Urinary bladder (tissue), 4 donors: ENCODE measurements at places on chromosomes 6 and 20. TPM values are rescaled to one million over a fixed set of nuclear protein-coding genes. Genes with fewer than 3 reads are reported as not detected.

The HDGFL1 gene
- total RNA-seq: not detected

GRCh38 chr6:105492706-105493673 lies 90.1 kb upstream of the PREP start:
- no peak for DNase-seq

DNA sequence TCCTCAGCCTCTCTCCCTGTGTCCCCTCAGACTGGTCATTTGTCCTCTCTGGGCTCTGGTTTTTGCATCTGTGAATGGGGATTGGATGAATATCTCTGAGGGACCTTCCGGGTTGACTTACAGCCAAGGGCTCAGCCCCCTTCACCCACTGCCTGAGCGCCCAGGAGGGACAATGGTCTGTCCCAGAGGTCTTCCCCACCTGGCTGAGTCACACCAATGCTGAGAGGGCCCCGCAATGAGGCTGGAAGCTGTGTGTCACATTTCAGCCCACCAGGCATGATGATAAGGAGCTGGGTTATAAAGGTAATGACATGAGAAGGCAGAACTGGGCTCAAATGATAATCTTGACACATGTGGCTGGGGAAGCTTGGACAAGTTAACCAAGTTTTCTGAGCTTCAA lies 70.5 kb downstream of the TOX2 start:
- DNase-seq: no peak

GRCh38 chr6:69988458-69989126 lies 122.2 kb downstream of the COL19A1 start:
- no peak for DNase-seq

DNA sequence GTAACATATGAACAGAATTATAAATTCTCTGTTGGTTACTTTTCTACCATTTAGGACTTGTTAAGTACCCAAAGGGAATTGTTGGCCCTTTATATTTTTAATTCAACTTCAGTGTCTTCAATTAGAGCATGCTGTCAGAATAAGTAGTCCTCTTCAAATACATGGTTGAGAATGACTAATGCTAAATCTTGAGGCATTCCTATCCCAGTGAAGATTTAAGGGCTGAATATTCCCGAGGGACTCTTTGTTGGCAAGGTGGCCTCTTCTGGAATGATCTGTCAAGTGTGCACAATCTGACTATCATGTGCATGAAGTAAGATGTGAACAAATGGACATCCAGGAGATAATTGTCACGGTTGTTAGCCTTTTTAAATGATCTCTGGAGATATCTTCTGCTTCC lies 421.7 kb downstream of the BMP2 start:
- no peak for DNase-seq

- no peak for DNase-seq
Observed at GRCh38 chr6:147507162-147508041, 1.1 kb upstream of the SAMD5 start.

GRCh38 chr6:105487040-105487790 lies 84.3 kb upstream of the PREP start:
- DNase-seq: no peak

The SLC22A2 gene
- total RNA-seq: not detected

GRCh38 chr6:132750455-132751248 lies 7.1 kb downstream of the VNN2 start:
- DNase-seq: no peak

The GABRR1 gene
- total RNA-seq: not detected

DNA sequence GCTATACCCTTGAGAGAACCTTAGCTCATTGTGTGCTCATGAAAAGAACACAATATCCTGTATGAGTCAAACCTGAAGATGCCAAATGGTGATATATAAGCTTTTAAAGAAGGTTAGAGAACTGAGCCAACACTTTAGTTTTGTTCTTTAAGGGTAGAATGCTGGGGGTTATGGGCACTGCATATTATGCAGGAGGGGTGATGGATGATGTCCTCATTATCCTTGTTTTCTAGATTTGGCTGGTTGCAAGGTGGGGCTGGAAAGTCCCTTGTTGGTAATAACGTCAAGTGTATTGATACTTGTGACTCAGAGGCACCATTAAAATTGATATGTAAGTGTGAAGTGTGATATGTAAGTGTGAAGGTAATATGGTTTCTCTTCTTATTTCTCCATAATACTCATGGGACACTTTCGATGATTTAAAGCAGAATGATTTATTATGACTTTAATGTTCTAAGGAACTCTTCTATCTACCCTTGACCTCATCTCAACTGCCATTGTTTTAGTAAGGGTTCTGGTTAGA lies 113.7 kb upstream of the DTNBP1 start:
- no peak for DNase-seq

The C20orf141 gene
- total RNA-seq: not detected

DNA sequence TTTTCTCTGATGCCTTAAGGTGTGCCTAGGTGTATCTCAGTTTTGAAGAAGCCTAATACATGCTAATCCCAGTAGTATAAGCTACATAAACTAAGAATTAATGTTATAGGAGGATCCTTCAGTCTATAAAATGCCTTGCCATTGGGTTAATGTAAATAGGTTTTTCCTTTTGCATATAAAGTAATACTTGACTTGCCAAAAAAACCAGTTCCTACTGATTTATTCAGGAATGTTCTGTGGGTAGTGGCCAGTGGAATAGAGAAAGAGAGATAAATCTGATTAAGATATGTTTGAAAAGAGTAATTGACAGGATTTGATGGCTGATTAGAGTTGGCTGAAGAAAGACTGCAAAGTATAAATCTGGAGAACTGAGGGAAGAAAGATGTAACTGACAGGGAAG lies 273.4 kb downstream of the ZFAND3 start:
- DNase-seq: no peak

- no peak for DNase-seq
Observed at GRCh38 chr6:106000935-106001334, 85.2 kb upstream of the PRDM1 start.

DNA sequence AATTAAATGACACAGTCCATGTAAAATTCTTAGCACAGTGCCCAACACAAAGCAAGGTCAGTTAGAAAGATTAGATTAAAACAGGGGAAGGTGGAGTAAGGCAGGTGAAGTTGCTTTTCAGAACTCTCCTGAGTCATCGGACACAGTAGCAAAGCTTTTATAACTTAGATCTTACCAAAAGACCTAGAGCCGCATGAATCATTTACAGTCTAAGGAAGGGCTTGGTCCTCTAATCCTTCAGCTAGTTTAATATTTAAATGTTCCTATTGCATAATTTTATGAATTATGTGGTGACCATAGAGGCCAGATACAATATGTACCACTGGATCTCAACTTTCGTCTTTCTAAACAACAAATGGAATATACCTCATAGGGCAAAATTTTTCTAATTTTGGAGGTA lies 202.1 kb upstream of the SNX9 start:
- no peak for DNase-seq

DNA sequence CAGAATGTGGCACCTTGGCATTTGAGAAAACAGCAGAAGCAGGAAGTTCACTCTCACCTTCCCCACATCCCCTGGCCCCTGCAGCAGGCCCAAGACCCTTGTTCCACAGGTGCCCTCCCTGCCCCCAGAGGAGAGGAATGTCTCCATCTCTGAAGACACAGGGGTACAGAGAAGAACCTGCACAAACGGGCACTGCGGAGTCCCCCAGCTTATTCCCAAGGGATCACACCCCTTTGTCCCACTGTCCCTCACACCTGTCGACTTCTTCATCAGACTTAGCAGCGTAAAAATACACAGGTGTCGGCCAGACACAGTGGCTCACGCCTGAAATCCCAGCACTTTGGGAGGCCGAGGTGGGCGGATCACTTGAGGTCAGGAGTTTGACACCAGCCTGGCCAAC lies 42.9 kb upstream of the TMEM181 start:
- DNase-seq: no peak

GRCh38 chr6:169287675-169288074 lies 34.0 kb upstream of the THBS2 start:
- no peak for DNase-seq

The GNMT gene
- total RNA-seq: 0.42 TPM

The BFSP1 gene
- total RNA-seq: 3.3 TPM

DNA sequence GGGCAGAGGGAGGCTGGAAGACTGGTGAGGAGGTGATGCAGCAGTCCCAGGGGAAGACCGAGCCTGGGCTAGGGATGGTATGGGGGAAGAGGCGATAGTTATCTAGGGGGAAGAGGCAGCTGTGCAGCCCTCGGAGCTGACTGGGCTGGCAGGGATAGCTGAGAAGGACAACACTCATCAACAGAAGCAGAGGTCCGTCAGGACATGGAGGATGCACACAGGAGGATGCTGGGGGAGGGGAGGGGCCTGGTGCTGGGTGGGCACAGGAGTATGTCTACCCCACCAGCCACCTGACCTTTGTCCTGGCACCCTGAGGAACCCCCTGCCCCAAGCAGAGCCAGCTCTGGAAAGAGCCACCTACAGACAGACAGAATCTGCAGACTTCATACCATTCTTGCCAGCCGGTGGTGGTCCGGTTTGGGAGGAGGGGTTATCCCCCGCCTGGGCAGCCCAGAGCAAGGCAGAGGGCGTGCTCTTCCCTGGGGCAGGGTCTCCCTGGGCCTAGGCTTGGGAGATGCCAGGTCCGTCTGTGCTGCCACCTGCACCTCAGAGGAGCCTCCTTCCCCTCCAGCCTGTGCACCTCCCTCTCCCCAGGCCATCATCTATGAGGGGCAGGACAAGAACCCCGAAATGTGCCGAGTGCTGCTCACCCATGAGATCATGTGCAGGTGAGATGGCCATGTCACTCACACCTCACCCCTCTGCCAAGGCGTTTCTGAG lies 14.9 kb downstream of the EBF4 start:
- no peak for DNase-seq

DNA sequence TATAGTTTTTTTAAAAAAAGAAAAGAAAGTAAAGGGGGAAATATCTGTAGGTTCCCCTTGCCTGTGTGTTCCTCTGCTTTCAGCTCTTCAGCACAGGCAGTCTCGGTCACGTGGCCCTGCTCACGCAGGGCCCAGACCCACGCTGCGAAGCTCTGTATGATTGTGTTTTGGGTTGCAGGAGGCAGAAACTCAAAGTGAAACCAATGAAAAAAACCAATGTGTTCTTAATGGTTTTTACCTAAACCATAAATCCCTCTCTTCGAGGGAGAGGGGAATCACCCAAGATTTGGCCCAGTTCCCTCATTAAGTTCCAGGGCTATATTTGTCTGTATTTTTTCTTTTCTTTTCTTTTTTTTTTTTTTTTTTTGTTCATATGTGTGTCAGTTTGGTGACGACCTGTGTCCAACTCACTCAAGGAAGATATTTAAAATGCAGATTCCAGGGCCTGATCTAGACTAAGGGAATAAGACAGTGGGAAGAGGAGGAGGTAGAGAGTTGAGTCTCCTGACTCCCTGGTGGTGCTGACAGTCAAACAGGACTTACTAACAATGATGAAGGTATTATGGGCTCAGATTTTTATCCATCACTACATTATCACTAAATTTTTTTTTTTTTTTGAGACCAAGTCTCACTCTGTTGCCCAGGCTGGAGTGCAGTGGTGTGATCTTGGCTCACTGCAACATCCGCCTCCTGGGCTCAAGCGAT lies 33.8 kb upstream of the RREB1 start:
- no peak for DNase-seq

- DNase-seq: no peak
Observed at GRCh38 chr20:24647713-24648112, 178.3 kb downstream of the SYNDIG1 start.

DNA sequence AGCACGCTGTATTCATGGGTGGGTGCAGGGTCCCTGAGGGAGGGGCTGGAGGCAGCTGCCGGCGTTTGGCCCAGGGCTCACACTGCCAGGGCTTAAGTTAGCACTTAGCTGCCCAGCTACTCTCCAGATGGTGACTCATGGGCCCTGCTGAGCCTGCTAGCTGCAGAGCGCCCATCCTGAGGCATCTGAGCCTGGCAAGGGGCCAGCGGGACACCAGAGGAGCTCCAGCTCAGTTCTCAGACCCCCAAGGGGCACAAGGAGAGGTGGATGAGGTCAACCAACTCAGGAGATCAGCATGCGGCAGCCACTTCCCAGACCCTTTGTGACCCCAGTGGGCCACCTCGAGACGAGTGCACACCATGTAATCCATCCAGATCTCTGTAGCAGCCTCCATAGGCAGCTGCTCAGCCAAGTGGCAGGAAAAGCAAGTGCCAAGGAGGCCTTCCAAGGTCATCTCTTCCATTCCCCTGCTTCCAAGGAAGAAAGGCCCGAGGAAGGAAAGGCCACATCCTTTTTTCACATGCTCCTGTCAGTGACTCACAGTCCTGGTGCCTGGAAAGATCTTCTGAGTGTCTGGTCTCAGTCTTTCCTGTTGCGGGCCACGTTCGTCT lies 35.3 kb downstream of the FOXP4 start:
- no peak for DNase-seq

GRCh38 chr6:147752689-147753403 lies 244.4 kb downstream of the SAMD5 start:
- DNase-seq: no peak

The ASIP gene
- total RNA-seq: not detected

GRCh38 chr6:146903451-146903850 lies 300.8 kb upstream of the STXBP5 start:
- DNase-seq: no peak

DNA sequence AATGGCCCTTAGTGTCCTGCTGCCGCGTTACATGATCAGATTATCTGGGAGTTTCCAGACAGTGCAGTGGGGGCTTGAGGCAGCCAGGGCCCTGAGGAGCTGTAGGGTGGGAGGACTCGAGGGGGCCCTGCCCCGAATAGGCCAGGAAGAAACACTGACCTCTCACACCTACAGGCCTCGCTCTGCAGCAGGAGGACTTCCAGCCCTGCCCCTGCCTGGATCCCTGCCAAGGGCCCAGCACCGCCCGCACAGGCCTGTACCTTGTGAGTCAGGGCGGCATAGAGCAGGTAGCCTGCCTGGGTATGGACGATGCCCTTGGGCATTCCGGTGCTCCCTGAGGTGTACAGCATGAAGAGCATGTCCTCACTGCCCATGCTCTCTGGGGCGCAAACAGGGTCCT lies 30.1 kb upstream of the APMAP start:
- DNase-seq: no peak

DNA sequence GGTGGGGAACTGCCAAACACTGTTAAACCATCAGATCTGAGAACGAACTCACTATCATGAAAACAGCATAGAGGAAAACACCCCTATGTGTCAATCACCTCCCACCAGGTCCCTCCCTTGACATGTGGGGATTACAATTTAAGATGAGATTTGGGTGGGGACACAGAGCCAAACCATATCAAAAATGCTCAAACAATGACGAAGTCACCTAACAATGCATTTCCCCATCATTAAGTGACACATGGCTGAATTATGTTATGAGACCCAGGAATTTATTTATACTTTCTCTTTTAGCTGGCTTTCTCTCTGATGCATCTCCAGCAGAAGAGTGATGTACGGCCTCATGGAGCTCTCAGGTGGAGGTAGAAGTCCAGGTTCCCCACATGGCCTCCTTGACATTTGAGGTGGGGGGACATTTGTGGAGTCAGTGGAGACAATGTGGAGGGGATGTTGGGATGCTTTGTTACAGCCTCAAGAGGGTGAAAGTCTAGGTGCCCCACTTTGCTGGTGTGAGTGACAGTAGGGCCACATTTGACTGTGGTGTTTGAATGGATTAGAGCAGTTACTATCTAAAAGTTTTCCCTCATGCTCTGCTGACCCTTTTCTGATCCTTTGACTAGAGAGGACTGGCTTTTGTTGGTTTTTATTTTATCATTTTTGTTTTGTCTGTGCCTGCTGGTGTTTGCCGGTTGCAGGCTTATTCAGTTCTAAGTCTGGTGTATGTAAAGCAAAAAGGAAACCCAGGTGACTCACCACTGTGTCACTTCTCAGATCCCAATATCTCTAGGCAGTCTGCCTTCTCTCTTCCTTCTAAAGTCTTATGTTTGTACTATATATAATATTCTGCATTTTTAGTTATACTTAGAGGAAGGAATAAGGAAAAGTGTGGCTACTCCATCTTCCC lies 18.5 kb upstream of the DCBLD1 start:
- no peak for DNase-seq

The ZNF831 gene
- total RNA-seq: 0.69 TPM
